ENCODE measurements at places on chromosomes 3 and 15.
A peak's percentile ranks its signal among the peaks of the same experiment; 100 is the strongest.

- no peak for DNase-seq
Measured at GRCh38 chr3:156579427-156579851, 24.5 kb upstream of the SSR3 start.

DNA sequence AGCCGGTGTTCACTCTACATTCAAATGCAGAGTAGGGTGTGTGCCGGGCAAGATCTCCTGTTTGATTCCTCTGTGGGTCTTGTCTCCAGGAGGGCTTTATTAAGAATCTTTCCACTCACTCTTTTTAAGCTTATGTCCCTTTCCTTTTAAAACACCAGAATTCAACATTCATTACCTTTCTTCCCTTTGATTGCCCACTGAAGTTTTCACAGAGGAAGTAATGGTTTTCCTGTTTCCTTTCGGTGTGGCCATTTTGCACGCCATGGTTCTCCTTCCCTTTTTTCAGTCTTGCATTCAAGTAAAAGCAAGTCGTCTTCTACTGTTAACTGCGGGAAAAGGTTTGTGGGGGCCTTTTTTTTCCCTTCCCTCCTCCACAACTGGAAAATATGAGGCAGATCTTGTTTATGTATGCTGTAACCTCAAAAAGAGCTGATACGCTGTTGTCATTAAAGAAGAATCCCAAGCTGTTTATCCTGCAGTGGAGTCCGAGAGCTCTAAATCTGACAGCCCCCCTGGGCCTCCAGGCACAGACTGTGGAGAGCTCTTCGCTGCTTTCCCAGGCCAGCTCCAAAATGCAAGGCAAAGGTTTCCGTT is 40.5 kb downstream of the FILIP1L start:
- peak; percentile 11 for DNase-seq

DNA sequence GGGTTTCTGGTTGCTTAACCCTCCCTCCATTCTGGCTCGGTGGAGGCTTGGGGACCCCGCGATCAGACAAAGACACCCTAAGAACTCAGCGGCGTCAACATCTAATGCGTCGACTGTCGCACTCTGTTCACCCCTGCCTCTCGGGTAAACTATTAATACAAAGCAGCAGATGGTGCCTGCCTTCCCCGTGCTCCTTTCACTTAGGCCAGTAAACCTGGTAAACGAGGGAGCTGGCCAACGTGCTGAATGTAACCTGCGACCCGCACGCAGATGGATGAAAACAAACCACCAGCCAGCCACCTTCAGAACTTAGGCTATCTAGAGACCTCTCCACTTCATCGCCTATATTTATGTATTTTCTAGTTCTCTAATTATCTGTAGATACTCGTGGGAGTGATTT is 848 bp upstream of the CADPS start:
- no peak for DNase-seq

DNA sequence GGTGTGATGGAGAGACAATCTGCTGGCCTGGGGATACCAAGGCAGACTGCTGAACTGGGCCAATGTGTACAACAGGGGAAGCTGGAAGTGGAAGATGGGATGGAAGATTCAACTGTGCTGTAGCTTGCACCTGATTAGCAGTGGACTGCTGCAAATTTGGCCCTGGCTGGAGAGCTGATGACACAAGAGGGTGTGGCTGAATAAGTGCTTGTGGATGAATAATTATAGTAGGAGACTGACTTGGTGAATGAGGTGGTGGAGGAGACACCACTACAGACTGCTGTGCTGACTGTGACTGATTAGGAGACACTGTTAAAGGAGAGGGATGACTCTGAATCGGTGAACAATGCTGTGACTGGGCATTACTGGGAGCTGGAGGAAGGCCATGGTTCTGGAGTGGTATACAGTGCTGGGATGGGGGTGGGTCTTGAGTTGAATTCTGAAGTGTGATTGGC is 52.5 kb downstream of the PHC3 start:
- DNase-seq = peak; percentile 11

DNA sequence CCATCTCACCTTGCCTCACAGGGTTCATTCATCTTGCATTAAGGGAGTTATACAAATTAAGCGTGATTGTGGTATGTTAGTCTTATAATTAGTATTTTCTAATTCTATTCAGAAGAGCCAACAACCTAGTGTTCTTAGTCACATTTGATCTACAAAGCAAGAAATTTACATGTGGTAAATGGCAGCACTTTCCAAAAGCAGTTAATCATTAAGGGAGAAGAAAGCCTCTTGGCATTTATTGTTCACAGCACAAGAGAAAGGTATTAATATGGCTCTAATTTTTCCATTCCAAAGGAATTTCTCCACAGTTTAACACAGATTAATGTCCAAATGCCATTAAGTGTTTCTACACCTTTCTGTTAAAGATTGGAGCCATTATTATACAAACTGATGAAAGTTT is 1077.1 kb downstream of the ZPLD1 start:
- DNase-seq = no peak
